ENCODE measurements at places on chromosomes 2 and 18. TPM values are rescaled to one million over a fixed set of nuclear protein-coding genes. Genes with fewer than 3 reads are reported as not detected.

Gene ZNF521
- total RNA-seq, result 0.09 TPM

Gene ASB18
- not detected for total RNA-seq

GRCh38 chr18:74453642-74454198, 3.4 kb downstream of the DIPK1C start:
- DNase-seq, result no peak

- peak; percentile 68 for DNase-seq
Observed at GRCh38 chr2:9770308-9771100, 72.8 kb upstream of the TAF1B start.

GRCh38 chr2:95389245-95390119, 13.0 kb upstream of the FAHD2A start:
- no peak for DNase-seq

- DNase-seq, result no peak
Observed at GRCh38 chr18:49812286-49813068, 856 bp downstream of the ACAA2 start.

Gene LGALSL
- total RNA-seq, result 36.9 TPM
